ENCODE measurements at places on chromosomes 16 and 17.

DNA sequence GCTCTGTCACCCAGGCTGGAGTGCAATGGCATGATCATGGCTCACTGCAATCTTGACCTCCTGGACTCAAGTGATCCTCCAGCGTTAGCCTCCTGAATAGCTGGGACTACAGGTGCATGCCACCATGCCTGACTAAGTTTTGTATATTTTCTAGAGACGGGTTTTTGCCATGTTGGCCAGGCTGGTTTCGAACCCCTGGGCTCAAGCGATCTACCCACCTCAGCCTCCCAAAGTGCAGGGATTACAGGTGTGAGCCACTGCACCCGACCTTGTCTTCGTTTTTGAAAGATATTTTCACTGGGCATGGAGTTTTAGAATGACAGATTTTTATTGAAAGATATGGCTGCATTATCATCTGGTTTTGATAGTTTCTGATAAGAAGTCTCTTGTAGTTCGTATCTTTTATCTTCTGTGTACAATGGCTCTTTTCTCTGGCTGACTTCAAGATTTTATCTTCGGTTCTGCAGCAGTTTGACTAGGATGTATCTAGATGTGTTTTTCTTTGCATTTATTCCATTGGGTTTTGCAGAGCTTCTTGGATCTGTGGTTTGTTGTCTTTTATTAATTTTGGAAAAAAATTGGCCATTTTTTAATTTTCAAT lies 14.6 kb downstream of the ADGRG5 start:
- H3K4me3 ChIP-seq = no peak overlapping the region
- peak; percentile 10 for DNase-seq
- H3K27me3 ChIP-seq = peaks cover 9% of the 10 kb centered on the region
- H3K4me1 ChIP-seq = no peaks in the 10 kb centered on the region

GRCh38 chr17:46782250-46782953 lies 36.1 kb downstream of the WNT3 start:
- H3K4me1 ChIP-seq = peaks cover 29% of the 10 kb centered on the region
- no peak overlapping the region for H3K4me3 ChIP-seq
- H3K36me3 ChIP-seq = no peaks in the 10 kb centered on the region

DNA sequence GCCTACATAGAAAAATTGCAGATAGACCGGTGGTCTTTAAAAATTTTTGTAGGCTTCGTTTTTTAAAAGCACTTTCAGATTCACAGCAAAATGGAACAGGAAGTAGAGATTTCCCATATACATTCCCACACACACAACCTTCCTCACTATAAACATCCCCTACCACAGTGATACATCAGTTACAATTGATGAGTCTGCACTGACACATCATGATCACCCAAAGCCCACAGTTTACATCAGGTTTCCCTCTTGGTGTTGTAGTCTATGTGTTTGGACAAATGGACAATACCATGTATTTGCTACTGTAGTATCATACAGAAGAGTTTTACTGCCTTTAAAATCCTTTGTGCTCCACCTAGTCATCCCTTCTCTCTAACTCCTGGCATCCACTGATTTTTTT lies 113.9 kb upstream of the ADAMTS18 start:
- no peak overlapping the region for H3K27ac ChIP-seq
- peaks cover 15% of the 10 kb centered on the region for H3K4me1 ChIP-seq
- no peak for DNase-seq
- H3K36me3 ChIP-seq = no peaks in the 10 kb centered on the region
- H3K27me3 ChIP-seq = peaks cover 10% of the 10 kb centered on the region

DNA sequence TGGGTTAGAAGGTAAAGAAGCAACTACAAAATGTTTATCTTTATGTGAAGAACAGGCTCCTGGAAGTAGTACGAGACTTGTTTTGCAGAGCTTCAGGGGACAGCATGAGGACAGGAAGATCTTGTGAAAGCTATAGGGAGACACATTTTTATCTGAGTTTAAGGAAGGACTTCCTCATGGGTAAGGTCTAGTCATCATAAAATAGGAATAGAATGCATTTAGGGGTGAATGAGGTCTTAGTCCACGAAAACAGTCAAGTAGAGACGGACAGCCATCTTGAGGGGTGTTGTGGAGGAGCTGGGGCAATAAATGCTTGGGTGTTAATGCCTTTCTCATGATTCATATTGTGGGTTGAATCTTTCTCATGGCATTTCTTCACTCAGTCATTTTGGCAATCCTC lies 24.3 kb downstream of the KCNJ16 start:
- no peaks in the 10 kb centered on the region for H3K4me1 ChIP-seq
- H3K27ac ChIP-seq = no peak overlapping the region
- no peaks in the 10 kb centered on the region for H3K36me3 ChIP-seq
- no peaks in the 10 kb centered on the region for H3K27me3 ChIP-seq
- no peak for DNase-seq
- no peak overlapping the region for H3K4me3 ChIP-seq

GRCh38 chr17:66494023-66494803 lies 191.8 kb downstream of the PRKCA start:
- DNase-seq = no peak
- no peak overlapping the region for H3K4me3 ChIP-seq
- no peak overlapping the region for H3K27ac ChIP-seq
- H3K27me3 ChIP-seq = no peaks in the 10 kb centered on the region
- no peaks in the 10 kb centered on the region for H3K36me3 ChIP-seq
- H3K4me1 ChIP-seq = peaks cover 16% of the 10 kb centered on the region

GRCh38 chr17:76676629-76677028 lies 33.1 kb upstream of the ST6GALNAC1 start:
- no peak for DNase-seq
- H3K36me3 ChIP-seq = peaks cover 4% of the 10 kb centered on the region
- peaks cover 26% of the 10 kb centered on the region for H3K4me1 ChIP-seq
- H3K27me3 ChIP-seq = no peaks in the 10 kb centered on the region
- H3K27ac ChIP-seq = no peak overlapping the region

- DNase-seq = no peak
- peak overlapping the region; percentile 81 for H3K27ac ChIP-seq
- H3K4me3 ChIP-seq = peak overlapping the region; percentile 88
- no peaks in the 10 kb centered on the region for H3K27me3 ChIP-seq
Observed at GRCh38 chr17:79010304-79010646, 711 bp upstream of the CANT1 start.

DNA sequence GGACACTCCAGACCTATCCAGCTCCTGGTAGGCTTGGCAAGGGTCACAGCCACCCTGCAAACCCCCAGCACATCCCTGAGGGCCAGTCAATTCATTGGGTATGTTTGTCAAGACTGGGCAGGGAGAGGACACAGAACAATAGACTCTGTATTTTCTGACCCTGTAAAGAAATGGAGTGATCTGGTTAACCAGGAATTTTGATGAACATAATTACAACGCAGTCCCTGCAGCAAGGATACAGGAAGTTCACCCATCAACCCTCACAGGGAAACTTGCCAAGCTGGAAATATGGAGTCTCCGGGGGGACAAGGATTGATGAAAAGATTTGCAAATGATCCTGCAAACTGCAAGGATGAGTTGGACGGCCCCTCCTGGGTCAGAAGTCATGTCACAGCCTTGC lies 126.1 kb upstream of the RCVRN start:
- peaks cover 13% of the 10 kb centered on the region for H3K27me3 ChIP-seq
- H3K4me1 ChIP-seq = peaks cover 20% of the 10 kb centered on the region
- H3K27ac ChIP-seq = no peak overlapping the region
- no peaks in the 10 kb centered on the region for H3K36me3 ChIP-seq
- DNase-seq = no peak

GRCh38 chr16:89700649-89701424 lies 668 bp downstream of the SPATA2L start:
- no peak for DNase-seq
- H3K4me3 ChIP-seq = peak overlapping the region; percentile 83
- H3K4me1 ChIP-seq = peaks cover 10% of the 10 kb centered on the region
- H3K36me3 ChIP-seq = peaks cover 5% of the 10 kb centered on the region
- H3K27ac ChIP-seq = peak overlapping the region; percentile 81
- peaks cover 2% of the 10 kb centered on the region for H3K27me3 ChIP-seq
